ENCODE measurements at places on chromosomes 7 and 10. TPM values are rescaled to one million over a fixed set of nuclear protein-coding genes. Genes with fewer than 3 reads are reported as not detected.

The ZNF467 gene
- total RNA-seq: not detected

The NXPH1 gene
- not detected for total RNA-seq

The ICA1 gene
- total RNA-seq: 4.8 TPM

The SFTPA1 gene
- not detected for total RNA-seq

The EIF5AL1 gene
- 0.32 TPM for total RNA-seq

The LRRD1 gene
- 0.09 TPM for total RNA-seq

The PIP gene
- not detected for total RNA-seq

The HOXA4 gene
- not detected for total RNA-seq

The PCLO gene
- total RNA-seq: not detected

The SFR1 gene
- 12.0 TPM for total RNA-seq

The SLC16A12 gene
- not detected for total RNA-seq

The TCAF2 gene
- 38.6 TPM for total RNA-seq

The GRK5 gene
- total RNA-seq: 24.4 TPM

The GNAT3 gene
- total RNA-seq: not detected

The DNAH11 gene
- total RNA-seq: 2.0 TPM

The CREB5 gene
- total RNA-seq: not detected

The STARD3NL gene
- 39.2 TPM for total RNA-seq

The PPP1R3A gene
- total RNA-seq: not detected

The OR2F2 gene
- total RNA-seq: not detected

All from activated T-helper 2 cell treated with anti-CD3 and anti-CD28 coated beads, Interferon-gamma antibody, Interleukin-2, Interleukin-4, amounts not matched to agents 10 μg/mL and 5 μg/mL and 100 μg/mL, durations not matched to agents 14 hours and 24 hours and 36 hours (primary cell).